Cerebellum (tissue), 4 donors: ENCODE measurements at places on chromosomes 11 and 22. TPM values are rescaled to one million over a fixed set of nuclear protein-coding genes. Genes with fewer than 3 reads are reported as not detected.

DNA sequence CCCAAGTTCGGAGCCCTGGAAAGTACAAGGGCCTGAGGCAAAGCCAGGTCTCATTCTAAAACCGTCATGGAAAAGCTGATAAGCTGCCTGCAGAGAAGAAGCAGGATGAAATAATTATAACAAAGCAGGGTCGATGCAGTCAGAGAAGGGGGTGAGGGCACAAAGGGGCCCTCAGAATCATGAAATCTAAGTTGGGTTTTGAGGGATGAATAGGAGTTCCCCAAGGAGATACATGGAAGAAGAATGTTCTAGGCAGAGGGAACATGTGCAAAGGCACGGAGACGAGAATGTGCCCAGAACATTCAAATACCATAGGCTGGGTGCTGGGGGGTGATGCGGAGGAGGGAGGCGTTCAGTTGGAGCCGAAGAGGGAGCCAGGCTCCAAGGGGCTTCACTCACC, 25.0 kb downstream of the IGLL1 start:
- no peak for DNase-seq

DNA sequence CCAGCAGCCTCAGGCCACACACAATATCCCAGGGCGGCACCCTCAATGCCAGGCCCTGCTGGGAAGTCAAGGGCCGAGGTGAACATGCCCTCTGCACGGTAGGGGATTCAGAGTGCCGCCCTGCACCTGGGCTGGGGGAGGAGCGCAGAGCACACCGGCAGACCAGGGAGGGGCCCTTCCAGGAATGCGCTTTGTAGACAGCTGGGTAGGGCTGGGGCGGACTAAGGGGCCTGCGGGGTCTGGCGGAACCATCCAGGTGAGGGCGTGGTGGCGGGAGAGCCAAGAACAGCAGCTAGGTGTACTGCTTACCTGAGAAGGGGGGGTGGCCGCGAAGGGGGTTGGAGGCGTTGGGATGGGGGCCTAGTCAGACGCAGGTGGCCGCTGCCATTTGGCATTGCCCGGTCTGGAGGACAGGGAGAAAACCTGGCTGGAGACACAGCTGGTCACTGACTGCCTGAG, 26.0 kb downstream of the DUSP8 start:
- no peak for DNase-seq

- no peak for DNase-seq
These were observed 241.4 kb downstream of the TTC28 start for GRCh38 chr22:28438183-28438768.

GRCh38 chr11:3203221-3204043, 15.2 kb downstream of the MRGPRG start:
- no peak for DNase-seq

DNA sequence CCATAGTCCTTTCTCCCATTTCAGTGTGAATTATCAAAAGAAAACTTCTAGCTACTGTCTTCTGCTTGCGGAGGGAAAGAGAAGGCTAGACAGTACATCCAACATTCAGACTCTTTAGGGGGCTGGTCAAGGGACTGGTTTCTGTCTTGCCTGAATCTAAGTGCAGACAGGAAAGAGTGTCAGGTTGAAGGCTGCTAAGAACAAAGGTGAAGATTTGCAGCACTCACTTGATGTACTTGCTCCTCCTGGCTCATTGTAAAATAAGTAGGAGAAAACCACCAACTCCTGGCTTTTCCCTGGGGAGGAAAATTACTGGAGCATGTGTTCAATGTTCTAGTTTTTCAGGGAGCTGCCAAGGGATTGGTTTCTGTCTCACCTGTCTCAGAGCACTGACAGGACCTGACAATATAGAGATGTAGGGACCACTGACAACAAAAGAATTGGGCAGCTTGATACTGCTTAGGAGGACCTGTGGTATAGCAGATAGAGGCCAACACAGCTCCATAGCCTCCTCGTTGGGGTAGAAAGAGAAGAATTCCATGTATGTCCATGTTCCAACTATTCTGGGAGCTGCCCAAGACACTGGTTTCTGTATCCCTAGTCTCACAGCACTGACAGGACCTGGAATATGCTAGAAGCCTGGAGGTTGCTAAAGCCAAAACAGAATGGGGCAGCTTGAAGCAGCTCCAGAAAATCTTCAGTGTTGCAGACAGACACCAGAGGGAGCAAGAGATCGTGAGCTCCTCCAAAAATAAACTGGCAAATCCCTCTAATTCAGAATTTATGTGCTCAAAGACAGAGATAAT, 39.7 kb upstream of the MMP12 start:
- DNase-seq = no peak

FGF4 gene
- total RNA-seq = not detected

- no peak for DNase-seq
These were observed 16.9 kb upstream of the C22orf42 start for GRCh38 chr22:32175683-32176644.

DNA sequence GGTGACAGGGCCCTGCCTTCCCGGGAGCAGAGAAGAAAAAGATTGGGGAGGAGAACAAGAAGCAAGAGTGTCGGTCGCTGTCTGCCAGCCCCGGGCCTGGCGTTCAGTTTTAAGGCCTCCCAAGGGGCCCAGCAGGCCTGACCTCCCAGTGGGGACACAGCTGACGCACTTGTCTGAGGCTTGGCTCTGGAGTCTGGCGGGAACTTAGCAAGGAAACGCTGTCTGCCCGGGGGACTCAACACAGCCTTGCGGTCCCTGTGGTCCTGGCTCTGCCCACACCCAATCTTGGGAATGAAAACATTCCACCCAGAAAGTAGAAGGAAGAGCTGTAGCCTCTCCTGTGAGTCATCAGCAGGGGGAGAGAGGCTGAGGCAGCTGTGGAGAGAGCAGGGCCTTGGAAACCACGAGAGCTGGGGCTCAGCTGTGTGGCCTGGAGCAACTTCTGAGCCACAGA, 54.4 kb downstream of the TRAF6 start:
- peak; percentile 19 for DNase-seq

SMC1B gene
- not detected for total RNA-seq

- no peak for DNase-seq
These were observed 5.2 kb downstream of the C22orf31 start for GRCh38 chr22:29056472-29056871.
